ENCODE measurements at places on chromosomes 6 and 20.

DNA sequence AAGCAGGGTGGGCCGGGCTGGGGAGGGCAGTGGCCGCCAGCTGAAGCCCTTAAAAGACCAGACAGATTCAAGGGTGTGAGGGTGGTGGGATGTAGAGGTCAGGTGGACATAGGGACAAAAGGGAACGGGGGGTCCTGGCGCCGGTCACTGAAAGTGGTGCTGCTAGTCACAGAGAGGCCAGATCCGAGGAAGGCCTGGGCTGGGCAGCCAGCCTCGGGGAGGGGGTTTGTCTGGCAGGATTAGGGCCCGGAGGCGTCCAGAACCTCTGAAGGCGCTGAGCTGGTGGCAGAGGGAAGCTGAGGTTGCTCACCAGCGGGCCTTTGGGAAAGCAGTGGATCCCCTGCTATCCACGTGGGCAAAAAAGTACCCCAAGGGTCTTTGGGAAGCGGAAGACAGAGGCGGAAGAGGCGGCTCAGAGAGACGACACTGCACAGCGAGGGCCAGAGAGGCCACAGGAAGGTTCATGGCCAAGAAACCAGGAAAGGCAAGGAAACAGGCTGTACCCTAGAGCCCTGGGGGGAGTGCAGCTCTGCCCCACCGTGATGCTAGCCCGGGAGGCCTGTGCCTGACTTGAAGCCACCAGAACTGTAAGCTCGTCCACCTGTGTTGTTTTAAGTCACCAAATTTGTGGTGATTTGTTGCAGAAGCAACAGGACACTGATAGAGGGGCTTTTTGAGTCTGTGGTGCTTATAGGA, 106.0 kb downstream of the TMEM242 start:
- no peak for DNase-seq

DNA sequence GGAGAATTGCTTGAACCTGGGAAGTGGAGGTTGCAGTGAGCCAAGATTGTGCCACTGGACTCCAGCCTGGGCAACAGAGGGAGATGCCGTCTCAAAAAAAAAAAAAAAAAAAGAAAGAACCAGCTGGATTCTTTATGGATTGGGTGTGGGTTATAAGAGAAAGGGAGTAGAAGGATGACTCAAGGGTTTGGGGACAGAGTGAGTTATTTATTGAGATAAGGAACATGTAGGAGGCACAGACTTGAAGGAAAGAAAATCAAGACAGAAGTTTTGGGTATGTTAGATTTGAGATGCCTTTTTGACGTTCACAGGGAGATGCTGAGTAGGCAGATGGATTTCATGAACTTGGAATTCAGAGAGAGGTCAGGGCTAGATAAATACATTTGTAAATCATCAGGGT, 47.6 kb downstream of the KIZ start:
- DNase-seq: no peak

DNA sequence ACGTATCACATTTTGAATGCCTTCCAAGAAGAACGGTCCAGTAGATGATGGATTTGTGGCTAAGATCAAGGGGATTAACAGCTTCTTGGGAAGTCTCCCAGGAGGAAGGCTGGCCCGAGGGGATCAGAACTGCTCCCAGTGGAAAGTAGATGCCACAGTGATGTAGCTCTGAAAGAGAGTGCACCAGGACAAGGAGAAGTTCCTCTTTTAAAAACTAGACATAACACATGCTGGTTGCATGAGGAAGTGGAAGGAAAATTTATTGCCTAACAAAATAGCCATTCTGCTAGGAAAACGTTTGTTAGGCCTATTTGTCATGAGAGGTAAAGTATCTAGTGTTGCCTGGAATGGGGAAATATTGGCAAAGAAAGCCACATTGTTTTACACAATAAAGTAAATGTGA, 87.8 kb downstream of the CDH26 start:
- no peak for DNase-seq

- no peak for DNase-seq
Observed at GRCh38 chr6:121285041-121285440, 49.2 kb downstream of the TBC1D32 start.

All from neural progenitor cell (in vitro differentiated cells).